Stimulated activated CD4-positive, alpha-beta T cell treated with anti-CD3 and anti-CD28 coated beads, Interleukin-2, amount 100 ng/mL, for 4 hours (primary cell): ENCODE measurements at places on chromosomes 1 and 21.

DNA sequence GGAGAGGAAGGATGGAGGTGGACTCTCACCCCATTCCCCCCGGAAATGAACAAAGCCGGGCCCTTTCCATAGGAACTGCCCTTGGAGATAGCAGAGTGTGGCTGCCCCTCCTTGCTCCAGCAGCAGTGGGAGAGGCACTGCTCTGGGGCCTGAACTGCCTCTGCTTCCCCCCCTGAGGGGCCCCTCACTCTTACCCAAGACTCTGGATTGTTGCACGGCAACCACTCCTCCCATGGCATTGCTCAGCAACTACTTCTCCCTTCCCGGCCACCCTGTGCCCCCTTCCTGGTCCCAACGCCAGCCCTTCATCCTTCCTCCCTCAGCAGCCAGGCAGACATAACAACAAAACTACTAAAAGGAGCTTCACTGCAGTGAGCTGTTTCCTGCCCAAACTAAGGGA is 3.0 kb upstream of the ACKR1 start:
- DNase-seq, result no peak

DNA sequence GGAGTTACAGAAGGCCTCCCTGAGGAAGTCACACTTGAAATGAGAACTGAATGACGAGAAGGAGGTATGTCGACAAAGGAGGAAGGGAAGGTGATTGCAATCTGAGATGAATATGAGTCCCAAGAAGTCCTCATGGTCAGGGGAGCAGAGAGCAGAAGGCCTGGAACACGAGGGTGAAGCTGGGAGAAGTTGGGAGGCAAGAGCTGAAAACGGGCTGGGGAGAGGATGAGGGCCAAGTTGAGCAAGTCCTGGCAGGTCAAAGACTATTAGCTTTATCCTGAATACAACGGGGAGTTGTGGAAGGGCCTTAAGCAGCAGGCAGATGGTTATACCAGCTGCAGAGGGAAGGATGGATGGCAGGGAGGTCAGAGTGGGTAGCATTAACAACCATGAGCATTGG is 89.5 kb downstream of the KCNJ15 start:
- no peak for DNase-seq

GRCh38 chr1:209207126-209207700 is 376.3 kb upstream of the CAMK1G start:
- DNase-seq, result no peak

DNA sequence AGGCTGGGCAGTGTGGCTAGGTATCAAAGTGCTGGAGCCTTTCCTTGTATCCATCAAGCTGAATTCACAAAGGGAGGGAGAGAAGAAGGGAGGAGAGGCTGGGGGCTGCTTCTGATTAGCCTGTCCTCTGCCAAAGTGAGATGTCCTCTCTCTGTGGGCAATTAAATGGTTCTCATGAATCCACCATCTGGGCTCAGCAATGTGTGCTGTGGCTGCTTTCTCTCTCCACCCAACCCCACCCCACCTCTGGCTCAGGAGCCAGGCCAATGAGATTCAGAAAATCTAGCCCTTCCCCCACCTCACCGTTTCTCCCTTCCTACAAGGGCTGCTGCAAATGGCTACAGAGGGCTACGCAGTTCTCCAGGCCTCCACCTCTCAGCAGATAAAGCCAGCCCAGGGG is 154.6 kb downstream of the TENT5C start:
- no peak for DNase-seq

GRCh38 chr21:40729761-40730425 is 117.1 kb downstream of the DSCAM start:
- no peak for DNase-seq
